Glomerular endothelial cell (primary cell): ENCODE measurements at places on chromosomes 2 and 18. TPM values are rescaled to one million over a fixed set of nuclear protein-coding genes. Genes with fewer than 3 reads are reported as not detected.

Gene SP140L
- total RNA-seq, result 15.0 and 34.2 TPM in 2 replicates

Gene RGPD3
- 0.05 and 0.29 TPM in 2 replicates for total RNA-seq

Gene ECEL1
- total RNA-seq, result not detected in 2 replicates

Gene CHST10
- 13.4 and 15.6 TPM in 2 replicates for total RNA-seq

Gene CDK5R2
- total RNA-seq, result not detected in 2 replicates

Gene MFSD2B
- total RNA-seq, result 0.53 TPM in 1 of 2 replicates, not detected in the other

DNA sequence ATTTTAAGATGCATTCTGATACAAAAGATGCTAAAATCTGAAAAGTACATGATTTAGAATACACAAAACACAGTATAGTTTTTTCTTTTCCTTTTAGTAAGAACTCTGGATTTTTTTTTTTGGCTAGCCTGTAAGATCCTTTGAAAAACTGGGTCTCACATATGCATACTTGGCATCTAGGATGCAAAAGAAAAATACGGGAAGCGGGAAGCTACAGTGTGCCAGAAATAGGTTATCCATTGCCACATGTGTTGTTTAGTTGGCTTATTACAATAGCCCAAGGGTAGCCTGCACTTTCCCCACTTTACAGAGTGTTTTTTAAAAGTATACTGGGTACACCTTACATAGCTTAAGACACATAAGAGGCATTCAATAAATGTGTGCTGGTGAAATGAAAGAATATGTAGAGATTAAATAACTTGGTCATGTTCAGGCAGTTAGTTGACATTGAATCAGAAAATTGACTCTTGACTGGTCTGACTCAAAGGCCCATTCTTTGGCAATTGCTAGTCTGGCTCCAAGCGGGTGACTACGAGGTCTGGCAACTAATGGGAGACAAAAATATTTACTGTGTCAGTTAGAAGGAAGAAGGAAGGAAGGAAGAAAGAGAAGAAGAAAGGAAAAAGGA, 286.8 kb upstream of the TRIB2 start:
- DNase-seq, result no peak

DNA sequence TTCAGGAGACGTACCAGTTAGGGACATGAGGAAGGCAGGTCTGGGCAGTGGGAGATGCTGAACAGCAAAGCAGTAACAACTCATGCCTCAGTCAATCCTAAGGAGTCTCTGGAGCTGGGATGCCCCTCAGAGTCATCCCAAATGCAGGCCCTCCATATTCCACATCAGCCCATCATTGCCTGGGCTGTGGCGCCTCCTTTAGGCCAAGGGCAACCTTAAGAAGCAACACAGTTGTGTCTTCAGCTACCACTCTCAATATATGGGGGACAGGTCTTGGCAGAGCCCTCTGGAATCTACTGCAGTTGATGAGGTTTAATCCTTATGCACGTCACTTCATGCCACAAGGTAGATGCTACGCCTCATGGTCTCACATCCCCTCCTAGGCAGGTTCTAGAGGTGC, 682.0 kb upstream of the RAB6C start:
- no peak for DNase-seq

DNA sequence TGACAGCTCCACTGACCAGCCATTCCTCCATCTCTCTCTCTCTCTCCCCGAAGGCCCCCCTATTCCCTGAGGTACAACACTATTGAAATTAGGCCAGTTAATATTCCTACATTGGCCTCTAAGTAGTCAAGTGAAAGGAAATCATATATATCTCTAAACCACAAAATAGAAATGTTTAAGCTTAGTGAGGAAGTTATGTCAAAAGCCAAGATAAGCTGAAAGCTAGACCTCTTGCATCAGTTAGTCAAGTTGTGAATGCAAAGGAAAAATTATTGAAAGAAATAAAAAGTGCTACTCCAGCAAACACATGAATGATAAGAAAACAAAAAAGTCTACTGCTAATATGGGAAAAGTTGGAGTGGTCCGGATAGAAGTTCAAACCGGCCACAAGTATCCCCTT, 301.3 kb upstream of the RBMS1 start:
- DNase-seq, result no peak

DNA sequence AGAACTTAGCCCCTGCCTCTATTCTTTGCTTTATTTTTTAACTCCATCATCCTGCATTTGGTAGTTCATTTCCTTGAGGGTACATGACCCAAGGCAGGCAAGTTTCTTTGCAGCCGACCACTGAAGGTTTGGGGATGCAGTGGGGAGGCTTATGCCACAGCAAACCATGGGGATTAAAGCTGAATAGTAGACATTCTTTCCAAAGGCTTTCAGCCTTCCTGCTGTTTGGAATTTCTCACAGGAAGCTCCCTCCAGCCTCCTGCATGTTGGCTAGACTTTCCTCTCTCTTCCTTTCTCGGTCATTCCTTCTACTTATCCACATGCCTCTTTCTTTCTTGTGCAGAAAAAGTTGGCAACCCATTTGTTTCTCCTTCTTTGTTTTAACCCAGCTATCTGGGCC, 77.3 kb downstream of the SOCS6 start:
- no peak for DNase-seq

DNA sequence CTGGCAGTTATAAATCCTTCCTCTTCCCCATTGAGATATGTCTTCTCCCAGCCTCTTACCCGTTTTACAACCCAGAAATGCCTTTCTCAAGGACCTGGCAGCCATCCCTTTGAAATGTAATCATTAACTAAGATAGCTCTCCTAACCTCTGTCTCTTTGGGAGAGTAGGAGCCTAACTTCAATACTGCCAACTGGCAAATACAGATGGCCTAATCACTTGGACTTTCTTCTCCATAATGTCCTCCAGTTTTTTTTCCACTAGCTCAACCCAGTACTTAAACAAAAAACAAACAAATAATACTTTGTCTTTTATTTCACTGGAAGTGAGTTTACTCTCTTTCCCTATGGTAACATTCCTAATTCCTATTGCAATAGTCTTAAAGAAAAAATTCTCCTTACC, 1391.1 kb downstream of the SUCLG1 start:
- DNase-seq, result no peak

DNA sequence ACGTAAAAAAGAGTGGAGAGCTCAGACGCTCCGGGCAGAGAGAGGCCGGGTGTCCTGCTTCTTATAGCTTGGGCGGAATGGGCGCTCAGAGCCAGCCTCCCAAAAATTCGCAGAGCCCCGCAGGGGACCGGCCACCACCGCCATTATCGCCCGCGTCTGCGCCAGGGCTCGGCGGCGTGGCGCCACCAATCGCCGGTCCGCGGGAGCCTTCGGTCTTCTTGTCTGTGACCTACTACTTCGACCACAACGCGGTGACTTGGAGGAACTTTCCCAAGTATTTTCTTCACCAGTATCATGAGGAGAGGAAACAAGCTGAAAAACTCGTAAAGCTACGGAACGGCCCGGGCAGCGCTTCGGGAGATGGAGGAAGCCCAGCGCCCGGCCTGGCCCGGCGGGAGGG, 1138.1 kb upstream of the CHAC2 start:
- no peak for DNase-seq

DNA sequence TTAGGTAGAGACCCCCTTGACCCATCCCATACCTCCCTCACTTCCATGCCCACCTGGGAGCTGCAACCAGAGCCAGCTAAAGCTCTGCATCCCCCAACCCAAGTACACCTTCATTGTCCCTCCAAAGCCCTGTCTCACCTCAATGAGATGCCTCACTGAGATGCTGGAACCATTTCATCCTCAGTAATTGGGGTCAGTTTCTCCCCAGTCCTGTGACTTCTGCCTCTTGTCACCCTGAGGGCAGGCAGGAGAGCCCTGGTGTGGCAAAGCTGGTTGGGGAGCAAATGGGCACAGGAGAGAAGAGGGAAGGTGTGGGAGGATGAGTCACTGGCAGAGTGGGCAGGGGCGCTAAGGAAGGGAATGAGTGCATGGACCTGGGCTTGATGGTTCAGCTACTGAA, 27.9 kb upstream of the NT5DC4 start:
- no peak for DNase-seq
